Stimulated activated CD4-positive, alpha-beta T cell treated with anti-CD3 and anti-CD28 coated beads, Interleukin-1b, Interleukin-23, amount 100 ng/mL, for 1 hour (primary cell): ENCODE measurements at places on chromosomes 11 and 22.

- no peak for DNase-seq
Observed at GRCh38 chr11:118607401-118608359, at the start of gene PHLDB1. PHLDB1 (plus strand) TSS chr11:118607615; CDS start chr11:118613837, 6,222 bp downstream.

DNA sequence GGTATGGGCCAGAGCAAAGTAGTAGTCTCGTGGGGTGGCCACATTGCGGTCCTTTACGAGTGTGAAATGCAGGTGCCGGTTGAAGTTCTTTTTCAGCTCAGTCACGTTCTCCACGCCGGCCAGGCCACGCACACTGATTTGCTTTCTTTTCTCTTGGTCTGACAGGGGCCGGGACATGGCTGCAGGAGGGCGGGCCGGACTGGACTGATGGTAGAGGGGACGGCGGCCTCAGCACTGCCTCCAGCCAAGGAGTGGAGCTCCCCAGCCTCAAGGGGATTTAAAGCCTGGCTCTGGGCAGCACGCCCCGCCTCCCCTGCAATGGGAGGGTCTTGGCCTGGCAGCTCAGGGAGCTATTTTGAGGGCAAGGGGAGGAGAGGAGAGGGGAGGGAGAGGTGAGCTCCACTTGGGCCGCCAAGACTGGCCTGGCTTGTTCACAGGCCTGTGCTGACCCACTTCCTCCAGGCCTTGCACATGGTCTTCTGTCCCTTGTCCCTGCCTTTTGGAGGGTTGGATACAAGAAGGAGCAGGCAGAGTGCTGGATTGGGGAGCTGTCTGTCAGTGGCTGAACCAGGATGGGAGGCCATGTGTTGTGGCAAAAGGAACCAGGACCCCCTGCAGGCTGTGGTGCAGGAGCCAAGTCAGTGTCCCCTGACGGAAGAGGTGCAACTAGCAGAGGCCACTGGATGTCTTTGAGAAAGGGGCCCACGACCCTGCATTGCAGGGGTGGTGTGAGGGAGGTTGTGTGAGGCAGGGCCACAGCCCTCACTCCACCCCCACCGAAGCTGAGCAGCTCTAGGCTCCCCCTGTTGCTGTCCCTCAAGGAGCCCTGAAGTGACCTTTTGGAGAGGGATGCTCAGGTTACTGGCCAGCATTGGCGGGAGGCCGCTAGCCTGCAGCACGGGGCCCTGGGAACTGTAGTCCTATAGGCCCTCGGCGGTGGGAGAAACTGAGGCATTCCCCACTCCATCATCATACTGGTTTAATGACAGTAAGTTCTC, at the start of gene PYGM:
TSS of gene PYGM (minus strand) at position 253 of the 998 bp plus-strand sequence. CDS start at position 177, 76 bp downstream.
- DNase-seq: no peak

- DNase-seq: no peak
Observed at GRCh38 chr11:99015634-99016454, 4.9 kb upstream of the CNTN5 start.

DNA sequence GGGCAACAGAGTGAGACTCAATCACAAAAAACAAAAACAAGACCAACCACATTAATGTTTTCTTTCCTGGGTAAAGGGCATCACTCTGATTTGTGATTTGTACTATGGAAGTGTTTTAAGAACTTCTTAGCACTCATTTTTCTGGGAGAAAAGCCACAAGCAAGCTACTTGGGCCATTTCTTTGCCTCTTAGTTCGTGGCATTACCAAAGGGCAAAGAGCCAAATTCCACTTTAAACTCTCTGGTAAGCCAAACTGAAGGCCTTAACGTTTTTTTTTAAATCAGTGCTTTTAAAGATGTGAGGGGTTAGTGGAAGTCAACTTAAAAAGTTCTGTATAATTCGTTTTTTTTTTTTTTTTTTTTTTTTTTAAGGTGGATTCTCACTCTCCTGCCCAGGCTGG, 36.9 kb downstream of the CAT start:
- no peak for DNase-seq

GRCh38 chr11:68380786-68381622, 68.6 kb downstream of the LRP5 start:
- no peak for DNase-seq

GRCh38 chr11:124747406-124748099, 4.5 kb downstream of the VSIG2 start:
- DNase-seq: no peak

DNA sequence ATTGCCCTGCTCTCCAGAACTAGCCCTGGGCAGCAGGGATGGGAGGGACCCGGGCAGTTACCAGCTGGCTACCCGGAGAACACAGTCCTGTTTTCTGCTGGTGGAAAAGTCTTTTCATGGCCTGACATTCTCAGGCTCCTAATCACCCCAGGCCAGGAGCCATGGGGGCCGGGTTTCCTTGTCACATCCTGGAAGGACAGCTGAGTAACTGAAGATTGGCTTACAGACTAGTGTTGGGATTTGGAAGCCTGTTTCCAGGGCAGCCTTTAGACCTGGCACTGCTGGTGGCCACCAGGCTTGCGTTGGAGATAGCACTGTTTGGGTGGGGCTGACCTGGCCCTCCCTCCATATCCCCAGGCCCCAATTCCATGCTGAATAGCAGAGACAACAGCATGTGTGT, 349.0 kb downstream of the CTTN start:
- DNase-seq: no peak
